ENCODE measurements at places on chromosomes 5 and 9.

- DNase-seq, result no peak
These were observed 54.4 kb downstream of the ATPSCKMT start for GRCh38 chr5:10195301-10195700.

- DNase-seq, result no peak
These were observed 17.4 kb upstream of the PITX1 start for GRCh38 chr5:135051399-135051798.

DNA sequence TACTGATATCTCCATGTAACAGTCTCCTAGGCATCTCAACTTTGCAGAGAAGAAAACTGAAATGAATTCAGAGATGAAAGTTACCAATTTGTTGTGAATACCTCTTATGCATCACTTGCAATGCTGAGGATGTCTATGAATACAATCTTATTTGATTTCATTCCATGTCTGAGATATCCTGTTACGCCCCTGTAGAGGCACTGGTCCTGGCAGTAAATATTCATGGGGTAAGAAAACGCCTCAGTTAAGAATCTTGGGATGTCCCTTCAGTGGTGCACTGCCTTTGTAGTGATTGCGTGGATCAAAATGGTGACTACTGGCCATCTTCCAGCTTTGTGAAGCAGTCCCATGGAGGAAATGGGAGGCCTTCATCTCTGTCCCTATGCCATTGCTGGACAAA is 229.1 kb upstream of the C9orf72 start:
- no peak for DNase-seq

DNA sequence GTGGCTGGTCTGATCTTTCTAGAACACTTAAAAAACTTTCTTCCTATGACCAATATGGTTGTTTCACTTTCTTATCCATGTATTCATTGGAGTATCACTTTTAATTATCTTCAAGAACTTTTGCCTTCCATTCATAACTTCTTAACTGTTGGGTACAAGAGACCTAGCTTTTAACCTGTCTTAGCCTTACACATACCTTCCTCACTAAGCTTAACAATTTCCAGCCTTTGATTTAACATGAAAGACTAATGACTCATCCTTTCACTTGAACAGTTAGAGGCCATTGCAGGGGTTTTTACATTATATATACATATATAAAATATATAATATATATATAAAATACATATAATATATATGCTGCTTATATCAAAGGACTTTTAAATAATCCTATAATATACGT is 57.9 kb downstream of the ABHD17B start:
- DNase-seq, result peak; percentile 5

GRCh38 chr9:5288591-5288990 is 15.9 kb downstream of the RLN2 start:
- no peak for DNase-seq

GRCh38 chr9:34216325-34216724 is 37.5 kb downstream of the UBAP1 start:
- DNase-seq, result no peak

DNA sequence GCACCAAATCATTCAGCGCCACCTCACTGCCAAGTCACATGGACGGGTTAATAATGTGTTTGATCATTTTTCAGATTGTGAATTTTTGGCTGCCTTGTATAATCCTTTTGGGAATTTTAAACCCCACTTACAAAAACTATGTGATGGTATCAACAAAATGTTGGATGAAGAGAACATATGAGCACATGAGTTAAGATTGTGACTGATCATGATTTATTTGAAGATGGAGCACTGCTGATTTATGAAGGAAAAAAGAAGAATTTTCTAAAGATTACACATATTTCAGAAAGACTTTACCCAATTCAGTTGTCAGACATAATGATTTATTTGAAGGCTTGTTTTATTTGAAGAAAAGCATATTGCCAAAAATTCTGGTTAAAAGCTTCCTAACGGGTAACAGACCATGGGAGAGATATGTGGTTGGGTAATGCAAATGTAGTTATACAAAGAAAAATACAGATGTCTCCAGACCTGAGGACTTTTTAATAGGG is 37.4 kb downstream of the TNFAIP8 start:
- no peak for DNase-seq

GRCh38 chr5:54993318-54993717 is 7.9 kb upstream of the ESM1 start:
- DNase-seq, result peak; percentile 7

- no peak for DNase-seq
These were observed 20.8 kb downstream of the NKD2 start for GRCh38 chr5:1029282-1029944.

DNA sequence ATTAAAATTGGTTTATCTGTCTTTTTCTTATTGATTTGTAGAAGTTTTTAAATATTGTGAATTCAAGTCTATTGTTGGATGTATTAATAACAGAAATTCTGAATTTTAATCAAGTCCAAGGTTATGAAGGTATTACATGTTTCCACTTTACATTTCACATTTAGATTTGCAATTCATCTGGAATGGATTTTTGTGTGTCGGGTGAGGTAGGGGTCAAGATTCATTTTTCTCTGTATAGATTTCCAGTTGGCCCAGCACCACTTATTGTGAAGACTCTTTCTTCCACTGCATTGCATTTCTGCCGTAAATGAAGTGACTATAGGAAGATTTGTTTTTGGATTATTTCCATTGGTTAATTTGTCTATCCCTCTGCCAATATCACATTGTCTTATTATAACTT is 35.5 kb upstream of the DMRT2 start:
- no peak for DNase-seq

DNA sequence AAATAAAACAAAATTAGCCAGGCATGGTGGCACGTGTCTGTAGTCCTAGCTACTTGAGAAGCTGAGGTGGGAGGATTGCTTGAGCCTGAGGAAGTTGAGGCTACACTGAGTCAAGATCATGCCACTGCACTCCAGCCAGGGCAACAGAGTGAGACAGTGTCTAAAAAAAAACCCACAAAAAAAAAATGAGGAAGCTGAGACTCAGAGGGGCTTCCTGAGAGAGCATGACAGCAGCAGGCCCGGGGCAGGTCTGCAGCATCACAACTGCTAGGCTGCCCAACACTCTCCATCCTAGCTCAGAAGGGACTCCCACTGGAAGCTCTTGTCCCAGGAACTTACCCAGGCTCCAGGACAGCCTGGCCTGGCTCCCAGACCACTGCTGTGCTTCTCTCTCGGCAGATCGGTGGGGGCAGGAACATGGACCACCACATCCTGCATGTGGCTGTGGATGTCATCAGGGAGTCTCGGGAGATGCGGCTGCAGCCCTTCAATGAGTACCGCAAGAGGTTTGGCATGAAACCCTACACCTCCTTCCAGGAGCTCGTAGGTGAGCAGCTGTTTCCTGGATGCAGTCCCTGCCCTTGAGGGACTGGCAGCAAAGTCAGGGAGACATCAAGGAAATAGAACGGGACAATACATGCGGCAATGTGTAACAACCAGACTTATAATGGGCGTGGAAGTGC is 19.1 kb downstream of the PTGS1 start:
- DNase-seq, result peak; percentile 41

DNA sequence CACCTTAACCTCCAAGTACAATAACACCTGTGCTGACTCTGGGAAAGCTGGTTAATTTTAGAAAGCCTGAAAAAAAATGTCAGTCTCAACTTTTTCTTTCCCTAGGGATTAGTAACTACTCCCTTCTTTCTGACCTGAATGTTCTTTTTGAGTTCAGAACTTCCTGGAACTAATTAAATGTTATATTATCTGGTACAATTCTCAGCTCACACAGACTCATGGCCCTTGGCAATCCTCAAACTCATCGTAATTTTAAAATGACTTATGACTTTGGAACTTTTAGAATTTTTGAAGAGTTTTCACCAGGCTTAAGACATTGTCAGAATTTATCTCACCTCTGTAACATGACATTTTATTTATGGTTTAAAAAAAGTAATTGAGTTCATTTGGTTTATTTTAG is 315.0 kb downstream of the FER start:
- DNase-seq, result no peak

DNA sequence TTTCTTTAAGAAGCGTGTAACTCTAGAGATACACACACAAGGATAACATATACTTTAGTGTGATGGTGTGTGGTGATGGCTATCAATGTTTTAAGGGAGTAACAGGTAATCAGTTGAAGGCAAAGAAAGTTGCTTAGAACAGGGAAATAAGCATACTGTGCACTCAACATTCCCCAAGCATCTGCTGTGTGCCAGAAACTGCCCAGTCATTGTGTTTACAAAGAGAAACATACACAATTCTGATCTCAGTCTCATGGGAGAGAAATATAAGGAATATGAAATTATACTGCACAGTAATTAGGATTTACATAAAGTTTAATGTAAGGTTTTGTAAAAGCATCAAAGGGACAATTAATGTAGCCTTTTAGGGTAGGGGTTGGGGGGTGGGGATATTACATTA is 224.1 kb upstream of the TYRP1 start:
- no peak for DNase-seq

- DNase-seq, result peak; percentile 48
These were observed 125.6 kb downstream of the NXNL2 start for GRCh38 chr9:88660611-88661010.

GRCh38 chr5:60945813-60946187 is 795 bp downstream of the NDUFAF2 start:
- peak; percentile 50 for DNase-seq

DNA sequence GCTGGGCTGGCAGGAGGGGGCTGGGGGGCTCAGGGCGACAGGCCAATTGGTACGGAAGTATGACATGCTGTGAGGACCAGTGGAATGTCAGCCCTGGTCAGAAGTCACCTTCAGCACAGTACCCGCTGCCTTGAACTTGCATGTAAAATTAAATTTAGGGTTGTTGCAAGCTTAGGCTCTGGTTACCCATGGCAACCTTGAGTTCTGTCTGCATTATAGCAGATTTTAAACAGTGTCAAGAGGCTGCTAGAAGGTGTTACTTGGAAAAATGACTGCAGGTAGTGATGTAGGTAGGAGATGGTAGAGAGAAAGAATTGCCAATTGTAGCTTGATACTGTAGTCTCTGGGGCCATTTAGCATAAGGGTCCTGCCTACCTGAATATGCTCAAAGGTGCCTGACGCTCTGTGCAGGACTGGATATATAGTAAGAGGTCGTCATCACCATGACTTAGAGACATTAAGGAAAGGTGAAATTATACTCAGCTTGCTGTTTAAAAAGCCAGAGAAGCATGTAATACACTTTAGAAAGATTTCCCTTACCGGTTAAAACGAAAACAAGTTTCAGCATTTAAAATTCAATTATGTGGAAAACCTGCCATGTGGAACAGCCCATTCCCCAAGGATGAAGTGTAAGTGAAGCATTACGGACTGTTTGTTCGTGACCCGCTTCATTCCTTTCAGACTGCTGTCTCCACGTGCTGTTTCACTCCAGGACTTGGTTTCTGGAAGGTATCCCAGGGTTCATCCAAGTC is 169.0 kb downstream of the PDZD2 start:
- peak; percentile 38 for DNase-seq

- DNase-seq, result no peak
These were observed 26.3 kb upstream of the TNPO1 start for GRCh38 chr5:72790186-72790585.

DNA sequence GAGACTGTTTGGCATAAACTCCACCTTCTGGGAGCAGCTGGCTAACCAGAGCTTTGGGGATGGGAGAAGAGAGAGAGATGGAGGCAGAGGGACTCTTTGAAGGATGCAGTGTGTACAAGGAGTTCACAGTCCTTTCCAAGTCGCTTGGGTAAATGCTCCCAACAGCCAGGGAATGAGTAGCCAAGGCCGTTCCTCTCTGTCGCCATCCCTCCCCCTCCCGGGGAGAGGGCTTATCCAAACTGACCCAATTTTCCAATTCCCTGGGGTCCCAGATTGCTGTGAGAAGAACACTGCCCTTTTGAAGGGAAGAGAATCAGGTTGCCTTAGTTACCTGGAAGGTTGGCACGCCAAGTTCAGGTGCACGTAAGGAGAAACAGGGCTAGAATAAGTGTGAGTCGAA is 7.9 kb downstream of the WWC1 start:
- no peak for DNase-seq

GRCh38 chr5:179404321-179405053 is 59.2 kb upstream of the ADAMTS2 start:
- no peak for DNase-seq

DNA sequence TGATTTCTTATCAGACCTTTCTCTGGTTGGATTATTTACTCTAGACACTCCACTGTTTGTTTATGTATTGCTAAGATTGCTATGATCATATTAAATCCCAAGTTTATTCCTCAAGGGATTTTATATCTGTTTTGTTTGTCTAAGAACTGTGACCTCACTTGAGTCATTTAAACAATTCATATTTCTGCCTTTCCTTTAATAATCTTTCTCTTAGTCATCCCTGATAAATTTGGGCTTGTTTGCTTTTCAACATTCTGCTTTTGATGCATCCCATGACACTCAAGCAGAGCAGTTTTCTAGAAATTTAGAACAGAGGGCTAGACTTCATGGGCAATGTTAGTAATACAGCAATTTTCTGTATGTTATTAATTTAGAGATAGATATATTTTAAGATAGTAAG is 231.6 kb upstream of the TNC start:
- DNase-seq, result no peak

DNA sequence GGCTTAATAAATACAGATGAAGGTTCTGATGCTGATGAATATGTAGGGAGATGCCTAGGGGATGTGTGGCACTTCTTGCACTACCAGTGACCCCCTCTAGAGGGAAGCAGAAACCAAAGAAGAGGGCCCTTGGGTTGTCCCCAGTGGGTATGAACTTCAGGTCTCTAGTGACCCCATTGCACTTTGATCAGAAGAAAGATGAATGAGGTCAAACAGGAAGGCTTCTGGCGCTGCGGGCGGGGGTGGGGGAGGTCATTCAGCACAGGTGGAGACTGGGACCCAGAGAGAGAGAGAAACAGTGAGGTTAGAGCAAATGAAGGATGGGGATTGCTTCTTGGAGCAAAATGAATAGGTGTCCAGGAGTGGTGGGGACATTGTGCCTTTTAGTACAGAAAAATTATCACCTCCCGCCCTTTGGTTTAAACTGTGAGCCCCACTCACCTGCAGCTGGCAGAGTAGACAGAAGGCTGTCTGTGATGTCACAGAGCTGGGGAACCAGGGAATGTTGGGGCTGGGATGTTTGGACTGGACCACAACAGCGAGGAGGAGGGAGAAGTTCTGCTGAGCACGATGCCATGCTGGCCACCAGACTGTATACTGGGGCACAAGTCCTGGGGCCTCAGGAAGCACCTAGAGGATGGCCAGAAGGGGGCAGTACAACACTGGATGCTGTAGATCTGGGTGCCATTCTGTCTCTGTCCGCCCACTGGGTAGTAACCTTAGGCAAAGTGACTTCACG is at the start of gene TEX48:
Gene TEX48 (minus strand): TSS at position 599 of the 739 bp plus-strand sequence. CDS start 10,469 bp downstream, outside the sequence.
- DNase-seq, result peak; percentile 67

DNA sequence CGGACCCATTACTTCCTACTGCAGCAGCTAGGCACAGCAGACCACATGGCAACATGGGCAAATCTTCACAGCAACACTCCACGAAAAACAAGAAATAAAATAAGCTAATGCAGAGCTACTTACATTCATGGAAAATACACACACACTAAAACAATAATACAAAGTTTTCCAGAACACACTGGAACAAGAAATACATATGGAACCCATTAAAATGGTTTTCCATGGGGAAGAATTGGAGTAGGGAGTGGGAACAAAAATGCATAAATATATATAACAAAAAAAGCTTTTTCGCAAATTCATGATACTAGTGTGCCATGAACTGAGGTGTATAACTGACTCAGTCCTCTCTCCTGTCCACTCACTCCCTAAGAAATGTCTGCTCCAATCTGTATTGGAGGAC is 8.3 kb downstream of the ADAMTS12 start:
- DNase-seq, result no peak

- DNase-seq, result peak; percentile 87
These were observed 170.7 kb downstream of the TSSK1B start for GRCh38 chr5:113264046-113264445.

GRCh38 chr5:66757219-66757833 is 161.1 kb downstream of the MAST4 start:
- DNase-seq, result peak; percentile 75

Data from renal cortical epithelial cell (primary cell).